ENCODE measurements at places on chromosomes 4 and X. TPM values are rescaled to one million over a fixed set of nuclear protein-coding genes. Genes with fewer than 3 reads are reported as not detected.

ADGRG2 gene
- total RNA-seq, result 0.39 TPM

BMP2K gene
- 42.5 TPM for total RNA-seq

ARSJ gene
- total RNA-seq, result 6.5 TPM

GPC3 gene
- total RNA-seq, result 2.8 TPM

CXCL1 gene
- total RNA-seq, result 21.7 TPM

GLUD2 gene
- total RNA-seq, result 0.24 TPM

SOD3 gene
- total RNA-seq, result 25.6 TPM

IQCM gene
- total RNA-seq, result 5.2 TPM

EREG gene
- 8.8 TPM for total RNA-seq

CCKAR gene
- total RNA-seq, result not detected

P2RY4 gene
- 0.79 TPM for total RNA-seq

H2BW2 gene
- total RNA-seq, result not detected

MAGEA8 gene
- total RNA-seq, result not detected

DNA sequence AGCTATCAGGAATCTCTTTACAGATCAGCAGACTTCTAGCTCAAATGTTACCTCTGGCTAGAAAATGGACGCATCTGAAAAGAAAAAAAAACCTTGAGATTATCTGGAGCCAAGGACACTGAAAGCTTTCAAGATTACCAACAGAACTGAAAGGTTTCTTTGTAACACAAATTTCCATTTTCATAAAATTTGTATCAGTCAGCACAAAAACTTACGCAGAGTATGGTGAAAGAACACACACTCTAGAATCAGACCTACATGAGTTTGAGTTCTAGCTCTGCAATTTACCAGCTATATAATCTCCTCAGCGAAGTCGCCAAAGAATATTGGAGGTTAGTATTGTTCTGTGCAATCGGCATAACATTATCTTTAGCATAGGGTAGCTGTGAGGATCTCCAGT, 1.8 kb downstream of the TAB3 start:
- no peak for DNase-seq

DNA sequence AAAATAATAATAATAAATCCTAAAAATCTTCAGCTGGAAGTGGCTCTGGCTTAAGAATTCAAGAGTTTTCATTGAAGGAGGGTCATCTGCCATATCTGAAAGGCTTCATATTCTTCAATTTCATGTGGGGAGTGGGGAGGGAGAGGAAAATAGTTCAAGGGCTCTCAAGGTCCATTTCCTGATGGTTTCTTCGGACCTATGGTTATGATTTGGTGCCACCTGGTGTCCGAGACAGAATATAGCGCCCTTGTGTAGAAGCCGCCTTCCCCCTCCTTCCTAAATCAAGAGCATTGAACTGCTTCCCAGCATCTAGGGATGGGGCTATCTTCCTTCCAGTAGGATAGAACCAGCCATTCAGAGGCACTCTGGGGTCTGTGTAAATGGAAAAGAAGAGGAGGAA, 34.3 kb downstream of the NLGN3 start:
- peak; percentile 68 for DNase-seq

- DNase-seq, result no peak
Measured at GRCh38 chrX:65610040-65610439, 57.4 kb upstream of the MSN start.

DNA sequence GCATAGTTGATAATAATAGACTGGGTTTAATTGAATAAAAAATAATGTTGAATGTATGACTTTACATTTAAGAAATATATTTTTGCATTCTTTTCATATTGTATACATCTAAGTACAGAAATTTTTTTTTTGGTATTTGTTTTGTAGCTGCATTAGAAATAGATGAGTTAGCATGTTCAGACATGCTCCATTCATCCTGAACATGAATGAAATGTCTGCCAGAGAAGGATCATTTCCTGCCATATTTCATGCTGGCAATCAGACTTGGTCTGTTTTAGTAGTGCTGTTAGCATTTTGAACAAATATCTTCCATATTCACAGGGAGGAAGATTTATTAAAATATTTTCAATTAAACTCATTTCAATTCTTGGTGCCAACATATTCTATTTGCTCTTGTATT, 98.9 kb downstream of the FRMPD4 start:
- no peak for DNase-seq

- DNase-seq, result no peak
Measured at GRCh38 chr4:165873298-165874071, 448 bp downstream of the TLL1 start.

GRCh38 chr4:83772685-83773084, 236.8 kb downstream of the GPAT3 start:
- DNase-seq, result no peak

DNA sequence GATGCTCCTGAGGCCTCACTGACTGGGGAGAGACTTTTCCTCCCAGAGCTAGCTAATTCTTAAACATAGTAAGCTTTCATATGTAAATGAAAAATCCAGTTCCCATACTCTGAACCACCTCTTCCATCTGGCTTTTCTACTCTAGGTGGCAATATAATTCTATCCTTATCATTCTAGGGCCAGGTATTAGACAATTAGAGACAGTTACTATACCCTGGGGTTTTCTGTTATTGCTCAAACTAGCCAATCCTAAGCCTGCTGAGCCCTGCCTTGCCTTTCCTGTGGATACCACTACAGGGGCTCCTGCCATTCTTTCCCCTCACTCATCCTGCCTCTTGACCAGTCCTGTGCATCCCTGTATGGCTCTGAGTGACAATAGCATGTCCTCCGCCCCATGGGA, 552.0 kb downstream of the STIM2 start:
- DNase-seq, result no peak

DNA sequence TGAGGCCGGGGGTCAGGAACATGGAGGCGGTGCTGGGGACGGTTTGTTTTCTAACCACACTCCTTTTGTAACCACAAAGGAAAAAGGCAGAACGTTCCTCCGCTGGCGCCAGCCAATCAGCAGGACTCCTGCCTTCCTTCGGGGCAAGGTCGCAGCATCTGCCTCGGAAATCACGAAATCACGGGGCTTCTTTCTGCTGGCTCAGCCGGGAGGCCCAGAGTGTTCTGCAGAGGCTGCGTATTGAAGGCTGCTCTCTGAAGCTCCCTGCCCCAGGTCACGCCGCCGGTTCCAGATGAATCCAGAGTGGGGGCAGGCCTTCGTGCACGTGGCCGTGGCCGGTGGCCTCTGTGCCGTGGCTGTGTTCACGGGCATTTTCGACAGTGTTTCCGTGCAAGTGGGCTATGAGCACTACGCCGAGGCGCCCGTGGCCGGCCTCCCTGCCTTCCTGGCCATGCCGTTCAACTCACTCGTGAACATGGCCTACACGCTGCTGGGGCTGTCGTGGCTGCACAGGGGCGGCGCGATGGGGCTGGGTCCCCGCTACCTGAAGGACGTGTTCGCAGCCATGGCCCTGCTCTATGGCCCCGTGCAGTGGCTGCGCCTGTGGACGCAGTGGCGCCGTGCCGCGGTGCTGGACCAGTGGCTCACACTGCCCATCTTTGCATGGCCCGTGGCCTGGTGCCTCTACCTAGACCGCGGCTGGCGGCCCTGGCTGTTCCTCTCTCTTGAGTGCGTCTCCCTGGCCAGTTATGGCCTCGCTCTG, 9.4 kb downstream of the TMEM187 start:
- DNase-seq, result peak; percentile 51

- DNase-seq, result no peak
Measured at GRCh38 chr4:14294611-14295010, 667.1 kb upstream of the BOD1L1 start.

DNA sequence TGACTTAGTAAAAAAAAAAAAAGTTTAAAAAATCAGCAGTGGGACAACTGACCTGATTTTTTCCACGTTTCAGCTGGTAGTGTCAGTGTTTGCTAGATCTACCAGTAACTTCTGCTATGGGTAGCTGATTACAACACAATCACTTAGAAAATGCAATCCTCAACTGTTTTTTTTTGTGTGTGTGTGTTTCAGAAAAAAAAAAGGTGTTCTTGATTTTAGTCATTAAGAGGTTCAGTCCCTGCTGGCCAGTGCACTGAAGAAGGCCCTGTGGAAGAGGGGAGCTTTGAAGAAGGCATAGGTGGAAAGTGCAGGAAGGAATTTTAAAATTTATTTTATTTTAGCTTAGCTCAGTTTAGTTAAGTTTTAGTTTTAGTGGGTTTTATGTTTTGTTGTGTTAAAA, 46.9 kb downstream of the SH2D1A start:
- DNase-seq, result no peak

- DNase-seq, result no peak
Measured at GRCh38 chr4:8333726-8334460, 64.3 kb downstream of the HTRA3 start.

DNA sequence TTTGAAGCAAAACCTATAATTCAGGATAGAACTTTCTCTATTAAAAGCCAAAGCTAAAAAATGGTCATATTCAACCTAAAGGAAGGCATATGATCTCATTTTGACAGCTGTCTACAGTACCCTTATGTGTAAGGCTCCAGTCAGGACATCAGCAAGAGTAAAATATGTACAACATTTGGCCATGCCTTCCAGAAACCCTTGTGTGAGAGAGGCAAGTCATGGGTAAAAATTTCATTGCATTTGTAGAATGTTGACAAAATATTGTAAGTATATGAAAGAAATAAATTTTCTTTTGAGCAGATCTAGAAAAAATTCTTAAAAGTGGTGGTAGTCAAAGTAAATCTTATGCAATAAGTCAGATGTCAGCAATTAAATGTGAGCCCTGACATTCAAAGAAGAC, 132.3 kb downstream of the SLC39A8 start:
- no peak for DNase-seq

- DNase-seq, result no peak
Measured at GRCh38 chr4:99763635-99764101, 53.0 kb upstream of the DAPP1 start.

- no peak for DNase-seq
Measured at GRCh38 chr4:46124773-46125413, 1.0 kb upstream of the GABRG1 start.

- no peak for DNase-seq
Measured at GRCh38 chr4:71294301-71294700, 44.5 kb upstream of the SLC4A4 start.

GRCh38 chr4:185213877-185214276, 4.5 kb downstream of the SNX25 start:
- no peak for DNase-seq

GRCh38 chr4:41693629-41694028, 54.9 kb downstream of the PHOX2B start:
- no peak for DNase-seq

Measured in mucosa of descending colon (tissue), 3 donors.